SHP77 treated with DMSO at 0.1 percent for 48 hours (cell line): ENCODE measurements at places on chromosomes 7 and 10.

- no peak for DNase-seq
Observed at GRCh38 chr7:71173955-71174354, 42.0 kb downstream of the GALNT17 start.

- no peak for DNase-seq
Observed at GRCh38 chr10:63437116-63437949, 28.4 kb downstream of the JMJD1C start.

GRCh38 chr7:23593706-23594105 is 3.5 kb upstream of the CCDC126 start:
- no peak for DNase-seq

- no peak for DNase-seq
Observed at GRCh38 chr10:80870282-80870681, 332.6 kb downstream of the SH2D4B start.

DNA sequence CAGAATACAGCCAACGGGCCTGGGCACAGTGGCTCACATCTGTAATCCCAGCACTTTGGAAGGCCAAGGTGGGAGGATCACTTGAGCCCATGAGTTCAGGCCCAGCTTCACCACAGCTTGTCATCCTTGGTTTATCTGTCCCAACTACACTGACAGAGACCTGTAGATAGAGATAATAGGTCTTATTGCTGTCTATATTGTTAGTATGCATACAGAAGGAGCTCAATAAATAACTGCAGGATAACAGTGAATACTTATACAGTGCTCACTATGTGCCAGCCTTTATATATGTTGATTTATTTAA is 1.3 kb downstream of the CNPY4 start:
- no peak for DNase-seq

- DNase-seq = no peak
Observed at GRCh38 chr10:116130006-116130405, 143.0 kb downstream of the GFRA1 start.

- DNase-seq = peak; percentile 11
Observed at GRCh38 chr7:117347480-117347879, 24.6 kb upstream of the WNT2 start.

DNA sequence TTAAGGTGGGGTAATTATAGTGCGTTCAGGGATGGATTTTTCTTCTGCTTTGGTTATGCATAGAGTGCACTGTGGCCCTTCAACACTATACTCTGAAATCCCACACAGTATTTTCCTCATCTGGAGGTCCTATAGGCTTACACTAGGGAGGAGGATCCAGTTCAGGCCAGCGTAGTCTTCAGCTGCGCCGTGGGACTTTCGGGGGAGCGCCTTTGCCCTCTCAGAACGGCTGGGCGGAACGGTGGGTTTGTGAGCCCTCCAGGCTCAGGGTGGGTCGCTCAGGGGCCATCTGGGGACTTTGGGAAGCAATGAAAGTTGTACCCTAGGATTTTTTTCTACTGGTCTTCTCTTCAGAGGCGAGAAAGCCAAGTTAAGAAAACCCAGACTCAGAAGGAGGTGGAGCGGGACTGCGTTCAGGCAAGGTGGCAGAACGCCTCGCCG is 652 bp upstream of the VPS26A start:
- no peak for DNase-seq

DNA sequence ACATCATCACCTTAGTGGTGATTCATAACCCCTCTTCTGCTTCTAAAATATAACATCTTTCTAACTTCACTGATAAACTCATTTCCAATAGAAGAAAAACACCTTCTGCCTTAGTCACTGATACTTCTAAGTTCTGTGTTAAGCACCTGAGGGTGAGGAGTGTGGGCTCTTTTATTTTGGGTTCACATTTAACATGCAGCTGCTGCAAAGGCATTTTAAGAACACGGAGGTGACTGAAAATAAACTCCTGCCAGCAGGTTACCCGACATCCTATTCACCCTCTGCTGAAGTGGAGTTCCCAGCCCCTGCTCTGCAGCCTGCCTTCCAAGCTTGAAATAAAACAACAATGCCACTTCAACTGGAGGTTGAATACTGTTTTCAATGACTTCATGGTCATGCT is 202.9 kb upstream of the PLXNA4 start:
- no peak for DNase-seq

DNA sequence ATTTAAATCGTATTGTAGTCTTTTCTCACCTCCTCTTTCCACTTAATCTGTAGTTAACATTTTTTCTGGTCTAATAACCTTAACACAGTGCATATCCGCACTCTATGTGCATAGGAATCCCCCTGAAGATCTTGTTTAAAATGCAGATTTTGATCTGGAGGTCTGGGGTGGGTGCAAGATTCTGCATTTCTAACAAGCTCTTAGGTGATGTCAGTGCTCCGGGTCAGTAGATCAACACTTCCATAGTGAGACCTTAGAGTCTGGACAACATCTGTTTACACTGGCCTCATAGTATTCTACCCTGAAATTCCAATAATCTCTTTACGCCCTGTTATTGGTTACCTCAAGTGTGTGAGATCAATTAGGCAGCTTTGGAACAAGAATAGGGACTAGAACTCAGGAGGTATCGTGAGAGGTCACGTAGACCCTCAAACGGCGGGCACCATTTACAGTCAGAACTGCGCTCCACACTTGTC is 434 bp upstream of the PLEKHA8 start:
- peak; percentile 84 for DNase-seq

GRCh38 chr7:131057015-131057793 is 270.5 kb upstream of the MKLN1 start:
- DNase-seq = no peak

GRCh38 chr7:153943457-153943856 is 108.7 kb upstream of the DPP6 start:
- DNase-seq = no peak

DNA sequence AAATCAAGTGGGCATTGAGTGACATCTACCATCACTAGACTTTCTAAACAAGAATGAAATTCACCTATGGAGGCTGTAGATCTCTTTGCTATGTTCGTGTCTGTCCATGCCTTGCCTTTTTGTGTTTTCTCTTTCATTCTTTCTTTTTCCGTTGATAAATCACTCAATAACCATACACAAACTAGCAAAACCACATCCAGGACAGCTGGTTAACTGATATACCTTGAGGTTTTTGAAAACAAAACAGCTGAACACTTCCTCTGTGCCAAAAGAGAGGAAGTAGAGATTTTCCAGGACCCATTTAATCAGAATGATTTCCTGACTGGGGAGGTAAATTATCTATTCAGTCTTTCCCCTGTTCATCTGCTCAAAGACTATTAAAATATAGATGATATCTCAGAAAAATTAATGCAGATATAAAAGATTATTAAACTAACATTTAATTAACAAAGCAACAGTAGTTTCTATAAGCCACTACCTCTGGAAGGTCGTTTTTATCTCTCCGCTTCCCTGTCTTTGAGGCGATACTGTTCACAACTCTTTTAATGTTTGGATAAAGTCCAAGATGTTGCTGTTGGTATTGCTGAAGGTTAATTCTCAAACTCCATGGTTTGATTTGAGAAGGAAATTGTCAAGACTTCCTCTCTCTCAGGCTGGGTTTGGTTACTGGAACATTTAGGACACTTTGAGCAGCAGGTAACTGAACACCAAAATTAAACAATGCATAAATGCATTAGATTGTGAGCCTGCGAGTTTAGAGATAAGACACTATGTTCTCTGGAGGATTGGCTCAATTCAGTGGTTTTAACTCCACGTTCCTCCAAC is 24.4 kb upstream of the C10orf67 start:
- no peak for DNase-seq

DNA sequence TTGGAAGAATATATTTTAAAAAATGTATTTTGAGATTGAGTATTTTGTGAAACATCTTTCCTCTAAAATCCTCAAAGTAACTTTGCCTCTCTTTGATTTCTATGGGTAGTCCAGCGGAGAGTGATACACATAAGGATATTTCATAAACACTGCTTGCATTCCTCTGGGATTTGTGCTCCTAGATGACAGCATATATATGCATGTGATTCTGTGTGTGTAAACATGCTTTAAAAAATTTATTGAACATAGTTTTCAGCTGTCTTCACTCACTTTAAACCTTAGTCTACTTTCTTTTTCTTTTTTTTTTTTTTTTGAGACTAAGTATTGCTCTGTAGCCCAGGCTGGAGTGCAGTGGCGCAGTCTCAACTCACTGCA is 84.6 kb downstream of the KAT6B start:
- DNase-seq = no peak

DNA sequence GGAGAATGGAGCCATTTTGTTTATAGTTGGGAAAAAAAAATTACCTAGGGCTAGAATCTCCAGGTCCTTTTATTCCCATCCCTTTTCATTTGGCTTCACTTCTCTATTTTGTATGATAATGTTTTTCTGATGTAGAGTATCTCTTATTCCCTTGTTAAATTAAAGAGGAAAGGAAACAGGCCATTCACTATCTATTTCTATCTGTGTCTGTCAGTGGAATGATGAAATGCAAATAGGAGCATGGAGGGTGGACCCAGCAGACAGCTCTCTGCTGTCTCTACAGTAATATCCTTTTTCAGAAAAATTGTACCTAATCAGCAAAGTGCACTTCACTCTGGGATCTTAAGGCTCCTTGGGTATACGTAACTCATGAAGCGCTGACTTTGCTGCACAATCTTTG is 136.0 kb downstream of the SRI start:
- DNase-seq = no peak

GRCh38 chr7:26390016-26390415 is 98.4 kb downstream of the SNX10 start:
- no peak for DNase-seq

- DNase-seq = no peak
Observed at GRCh38 chr10:120793088-120793487, 58.1 kb upstream of the WDR11 start.

GRCh38 chr7:19128856-19129255 is 11.4 kb upstream of the TWIST1 start:
- no peak for DNase-seq

DNA sequence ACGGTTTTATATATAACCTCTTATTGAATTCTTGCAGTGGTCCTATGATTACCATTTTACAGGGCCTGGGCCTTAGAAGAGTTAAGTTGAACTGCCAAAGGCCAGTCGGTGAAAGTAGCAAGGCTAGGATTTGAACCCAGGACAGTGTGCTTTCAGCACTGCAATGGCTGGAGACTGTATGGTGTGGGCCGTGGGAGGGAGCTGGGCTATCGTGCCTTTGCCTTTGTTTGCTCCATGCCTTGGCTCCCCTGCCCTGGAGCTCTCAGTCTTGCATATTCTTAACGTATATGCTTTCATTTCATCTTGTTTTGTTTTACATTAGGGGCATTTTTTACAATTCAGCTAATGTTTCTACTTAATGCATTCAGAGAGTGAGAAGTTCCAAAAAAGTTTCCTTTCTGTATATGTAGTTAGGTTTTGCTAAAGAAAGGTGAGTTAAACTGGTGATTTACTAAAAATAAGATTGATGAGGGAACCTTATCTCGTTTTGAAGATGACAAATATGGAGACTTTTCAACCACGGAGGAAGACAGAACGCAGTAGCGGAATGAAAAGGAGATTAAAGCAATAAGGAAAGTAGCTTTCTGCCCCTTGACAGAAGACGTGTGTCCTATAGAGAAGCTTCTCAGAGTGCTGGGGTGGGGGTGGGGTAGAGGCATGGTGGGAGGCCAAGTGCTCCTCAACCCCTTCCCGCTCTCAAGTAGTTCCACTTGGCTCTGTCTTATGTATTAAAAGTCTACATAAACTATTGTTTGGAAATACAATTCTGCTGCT is 82.5 kb downstream of the RTKN2 start:
- no peak for DNase-seq

- DNase-seq = no peak
Observed at GRCh38 chr7:26663874-26664273, 200.5 kb downstream of the SKAP2 start.

DNA sequence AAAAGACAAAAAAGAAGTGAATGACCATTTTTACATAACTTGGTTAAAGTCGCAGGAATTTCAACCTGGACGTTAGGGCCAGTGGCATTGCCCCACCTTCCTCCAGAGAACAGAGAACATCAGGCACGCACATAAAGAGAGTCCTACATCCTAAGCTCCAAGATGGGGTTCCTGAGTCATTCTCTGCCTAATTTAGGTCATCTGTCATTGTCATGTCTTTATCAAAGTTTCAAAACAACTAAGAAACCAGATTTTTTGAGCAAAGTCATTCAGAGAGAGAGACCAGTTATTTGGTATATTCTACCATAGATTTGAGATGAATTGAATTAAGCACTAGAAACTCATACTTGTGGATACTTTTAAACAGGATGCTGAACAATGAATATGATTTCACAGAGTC is 241.7 kb downstream of the CALN1 start:
- no peak for DNase-seq

GRCh38 chr7:21407796-21408480 is 19.9 kb upstream of the SP4 start:
- DNase-seq = no peak

DNA sequence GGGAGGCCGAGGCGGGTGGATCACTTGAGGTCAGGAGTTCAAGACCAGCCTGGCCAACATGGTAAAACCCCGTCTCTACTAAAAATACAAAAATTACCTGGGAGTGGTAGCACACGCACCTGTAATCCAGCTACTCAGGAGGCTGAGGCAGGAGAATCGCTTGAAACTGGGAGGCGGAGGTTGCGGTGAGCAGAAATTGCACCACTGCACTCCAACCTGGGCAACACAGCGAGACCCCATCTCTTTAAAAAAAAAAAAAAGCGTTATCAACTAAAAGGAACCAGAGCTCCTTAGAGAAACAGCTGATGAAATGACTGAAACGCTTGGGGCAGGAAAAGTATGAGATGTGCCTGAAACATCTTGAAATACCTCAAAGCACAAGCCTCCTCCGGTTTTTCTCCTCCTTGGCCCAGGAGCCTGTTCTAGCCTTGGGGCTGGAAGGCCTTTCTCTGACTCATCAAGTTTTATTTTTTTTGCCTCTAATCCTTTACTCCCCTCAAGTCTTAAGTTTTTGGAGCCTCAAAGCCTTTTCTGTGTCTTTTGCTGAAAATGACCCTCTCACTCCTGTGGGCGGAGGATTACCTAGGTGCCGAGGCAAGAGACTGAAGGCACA is 2.6 kb upstream of the METTL27 start:
- DNase-seq = no peak

DNA sequence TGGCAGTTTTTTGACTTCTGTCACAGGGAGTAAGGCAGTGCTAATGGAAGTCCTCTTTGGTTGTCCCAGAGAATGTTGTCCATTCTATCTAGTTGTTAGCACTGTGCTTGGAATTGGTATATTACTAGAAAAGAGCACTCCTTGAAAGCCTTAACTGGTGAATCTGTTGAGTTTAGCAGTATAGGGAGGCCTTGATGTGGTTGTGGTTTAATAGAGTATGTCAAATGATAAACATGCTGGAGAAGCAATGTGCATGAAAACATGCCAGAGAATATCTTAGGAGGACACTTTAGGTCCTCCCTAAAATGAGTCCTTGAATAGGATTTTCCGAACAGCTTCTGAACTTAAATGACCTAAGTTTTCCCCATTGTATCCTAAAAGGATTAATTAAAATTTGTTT is 98.6 kb downstream of the BTRC start:
- no peak for DNase-seq
